ENCODE measurements at places on chromosomes 11 and 22.

DNA sequence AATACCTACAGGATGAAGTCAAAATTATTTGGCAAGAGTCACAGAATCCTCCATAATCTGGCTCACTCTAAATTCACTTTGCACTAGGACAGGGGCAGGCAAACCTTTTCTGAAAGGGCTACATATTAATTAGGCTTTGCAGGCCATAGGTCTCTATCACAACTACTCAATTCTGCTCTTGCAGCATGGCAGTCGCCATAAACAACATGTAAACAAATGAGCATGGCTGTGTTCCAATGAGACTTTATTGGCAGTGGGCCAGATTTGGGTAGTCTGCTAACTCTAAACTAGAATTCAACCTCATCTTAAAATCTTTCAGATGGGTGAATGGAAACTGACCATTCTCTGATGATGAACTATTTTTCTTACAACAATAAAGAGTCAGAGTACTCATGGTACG, 5.8 kb downstream of the THRSP start:
- DNase-seq, result no peak

DNA sequence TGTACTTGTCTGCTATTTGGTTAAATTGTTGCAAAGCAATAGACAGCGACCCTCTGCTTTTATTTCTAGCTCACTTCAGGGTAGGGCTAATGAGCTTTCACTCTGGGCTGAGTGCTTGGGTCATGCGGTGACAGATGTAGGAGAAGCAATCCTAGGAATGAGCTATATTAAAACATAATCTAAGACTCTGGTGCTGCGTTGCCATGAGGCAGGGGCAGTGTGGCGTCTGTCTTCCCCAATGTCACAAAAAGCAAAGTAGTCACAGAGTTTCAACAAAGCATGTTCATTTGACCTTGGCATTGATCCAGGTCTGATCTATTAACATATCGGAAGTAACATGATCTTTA, 55.5 kb upstream of the GRAMD1B start:
- DNase-seq, result no peak

DNA sequence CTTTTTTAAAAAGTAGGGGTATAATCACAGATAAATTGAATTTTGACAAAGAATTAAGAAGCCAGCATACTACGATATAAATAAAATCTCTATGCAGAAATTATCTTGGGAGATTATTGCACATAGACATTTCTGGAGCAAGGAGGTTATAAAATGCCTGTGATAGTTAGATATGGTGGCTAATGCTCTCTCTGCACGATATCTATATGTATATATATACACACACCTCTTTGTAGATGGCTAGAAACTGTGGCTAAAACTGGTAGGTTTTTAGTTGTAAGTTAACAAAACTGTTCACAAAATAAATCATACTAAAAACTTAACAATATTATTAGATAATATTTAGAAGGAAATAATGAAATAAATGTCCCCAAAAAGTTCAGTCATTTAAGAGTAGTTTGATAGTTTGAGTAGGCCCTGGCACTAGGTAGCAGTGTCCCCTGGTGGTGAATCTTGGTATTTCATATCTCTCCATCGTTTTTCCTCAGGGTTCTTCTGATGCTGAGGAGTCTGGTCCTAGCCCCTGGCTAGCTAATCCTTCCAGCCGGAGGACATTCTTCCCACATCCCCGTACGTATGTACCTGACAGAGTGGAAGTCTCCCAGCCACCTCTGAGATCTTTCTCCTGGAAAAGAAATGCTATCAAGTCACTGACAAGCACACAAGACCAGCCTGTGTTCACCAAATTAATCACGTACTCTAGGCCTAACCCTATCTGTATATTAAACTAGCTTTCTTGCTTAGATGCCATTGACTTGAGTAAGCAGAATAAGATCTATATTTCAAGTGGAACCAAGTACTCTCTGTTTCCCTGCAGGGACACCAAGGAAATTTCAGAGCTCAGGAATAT, 32.2 kb downstream of the ART5 start:
- peak; percentile 54 for DNase-seq

GRCh38 chr11:110971140-110971539, 258.9 kb upstream of the ARHGAP20 start:
- DNase-seq, result no peak

- no peak for DNase-seq
Measured at GRCh38 chr22:36762687-36763260, 13.1 kb downstream of the IFT27 start.

GRCh38 chr11:22711880-22712279, 45.5 kb downstream of the GAS2 start:
- DNase-seq, result no peak

DNA sequence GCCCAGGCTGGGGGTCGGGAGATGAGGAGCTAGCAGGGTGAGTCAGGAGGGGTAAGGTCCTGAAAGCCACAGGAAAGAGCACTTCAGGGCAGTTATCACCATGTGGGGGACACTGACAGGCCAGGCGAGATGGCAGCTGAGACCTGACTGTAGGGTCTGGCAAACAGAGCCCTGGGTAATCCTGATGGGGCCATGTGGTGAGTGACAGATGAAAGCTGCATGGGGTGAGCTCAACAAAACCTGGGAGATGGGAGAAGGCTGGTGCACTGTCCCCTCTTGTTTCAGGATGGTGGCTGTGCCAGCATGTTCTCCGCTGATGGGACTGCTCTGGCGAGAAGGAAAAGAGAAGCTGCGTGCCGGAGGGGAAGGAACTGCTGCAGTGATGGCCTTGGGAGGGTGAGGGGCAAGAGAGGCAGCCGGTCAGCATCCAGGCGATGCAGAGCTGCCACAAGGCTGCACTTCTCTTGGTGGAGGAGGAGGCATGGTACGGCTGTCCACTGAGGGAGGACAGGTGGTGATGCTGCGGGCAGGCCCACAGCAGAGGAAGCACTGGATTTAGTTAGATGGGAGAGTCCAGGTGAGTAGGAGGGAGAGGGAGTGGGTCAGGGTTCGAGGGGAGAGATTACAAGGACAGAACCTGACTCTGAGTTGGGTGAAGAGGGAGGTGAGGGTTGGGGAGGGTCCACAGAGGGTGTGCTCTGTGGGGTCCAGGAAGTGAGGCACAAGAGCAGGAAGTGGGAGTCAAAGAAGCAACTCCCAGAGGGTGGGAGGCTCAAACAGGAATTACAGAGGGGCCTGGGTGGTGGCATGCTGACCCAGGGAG, 3.8 kb downstream of the TOP3B start:
- no peak for DNase-seq

DNA sequence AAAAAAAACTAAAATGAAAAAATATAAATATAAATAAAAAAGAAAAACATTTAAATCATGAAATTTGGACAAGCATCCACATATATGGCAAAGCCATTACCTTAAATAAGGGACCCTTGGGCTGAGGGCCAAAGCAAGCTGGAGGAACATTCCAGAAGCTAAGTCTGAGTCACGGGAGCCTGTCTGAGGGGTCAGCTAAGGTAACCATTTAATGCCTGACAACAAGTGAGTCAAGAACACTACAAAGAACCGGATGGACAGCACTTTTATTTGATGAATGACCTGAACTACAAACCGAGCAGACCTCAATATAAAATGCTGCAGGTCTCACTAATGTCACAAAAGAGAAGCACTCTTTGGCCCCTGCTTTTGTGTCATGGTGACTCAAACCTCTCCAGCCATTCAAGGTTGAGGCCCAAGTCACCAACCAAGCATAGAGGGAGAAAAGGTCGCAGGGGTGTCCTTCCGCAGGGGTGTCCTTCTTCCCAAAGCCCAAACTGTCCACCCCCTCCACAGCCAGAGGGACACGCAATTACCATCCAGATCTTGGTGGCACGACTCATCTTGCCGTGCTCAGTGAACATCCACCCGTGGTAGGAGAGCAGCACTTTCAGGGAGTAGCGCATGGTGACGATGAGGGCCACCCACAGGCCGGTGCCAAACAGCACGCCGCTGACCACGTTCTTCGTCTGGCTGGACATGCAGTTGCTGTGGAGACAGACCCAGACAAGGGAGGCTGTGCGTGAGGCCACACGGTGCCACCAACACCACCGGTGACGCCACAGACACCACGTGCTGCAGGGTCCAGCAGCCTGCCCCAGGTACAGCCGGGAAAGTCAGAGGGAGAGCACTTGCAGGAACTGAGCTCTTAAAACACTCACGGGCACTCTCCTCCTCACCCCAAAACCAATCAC, 34.5 kb downstream of the CPT1A start:
- DNase-seq, result no peak

- DNase-seq, result no peak
Measured at GRCh38 chr11:11329062-11329806, 23.8 kb downstream of the CSNK2A3 start.

DNA sequence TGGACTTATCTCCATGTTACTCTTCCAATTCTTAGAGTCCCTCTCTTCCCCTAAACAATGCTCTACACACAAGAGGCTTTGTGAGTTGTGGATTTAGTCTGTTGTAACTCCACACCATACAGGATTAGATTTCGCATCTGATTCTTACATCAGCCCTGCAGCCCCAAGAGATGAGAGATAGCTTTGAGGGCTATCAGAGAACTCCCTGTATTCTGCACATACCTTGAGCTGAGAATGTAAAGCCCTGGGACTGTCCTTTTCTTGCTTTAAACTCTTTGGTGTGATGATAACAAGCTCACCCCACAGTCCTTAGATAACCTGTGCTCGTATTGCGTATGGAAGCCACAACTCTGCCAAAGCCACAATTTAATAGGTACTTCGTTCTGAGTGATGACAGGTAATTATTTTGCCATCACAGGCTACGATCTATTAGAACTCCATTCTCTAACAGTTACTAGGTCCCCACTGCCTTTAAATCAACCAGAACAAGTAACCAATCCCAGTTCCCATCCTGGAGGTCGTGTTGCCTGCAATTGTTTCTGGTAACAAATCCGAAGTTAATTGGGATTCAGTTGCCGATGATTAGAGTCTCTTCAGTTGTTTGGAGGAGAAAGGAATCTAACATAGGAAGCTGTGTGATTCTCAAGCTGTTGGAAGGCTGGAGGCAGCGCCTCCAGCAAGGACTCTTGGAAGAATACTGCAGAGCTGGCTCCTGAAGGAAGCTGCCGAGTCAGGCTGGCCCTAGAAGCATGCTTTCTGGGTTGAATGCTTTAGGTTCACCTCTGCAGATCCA, 1.3 kb upstream of the PARVG start:
- no peak for DNase-seq

GRCh38 chr22:37514526-37515051, 4.6 kb downstream of the CARD10 start:
- DNase-seq, result no peak

GRCh38 chr11:32478277-32478731, 43.0 kb upstream of the WT1 start:
- DNase-seq, result no peak

DNA sequence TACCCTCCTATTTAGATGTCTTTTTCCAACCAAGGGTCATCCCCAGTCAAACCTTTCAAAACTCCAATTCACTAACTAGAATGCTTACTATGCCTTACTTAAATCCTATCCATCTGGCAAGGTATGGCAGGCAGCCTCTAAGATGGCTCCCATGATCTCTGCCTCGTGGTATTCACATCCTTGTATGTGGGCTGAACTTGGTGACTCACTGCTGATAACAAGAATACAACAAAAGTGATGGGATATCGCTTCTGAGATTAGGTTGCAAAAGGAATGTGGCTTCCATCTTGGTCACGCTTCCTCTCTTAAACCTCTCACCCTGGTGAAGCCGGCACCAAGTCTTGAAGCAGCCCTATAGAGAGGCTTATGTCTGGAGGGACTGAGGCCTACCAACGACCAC, 29.6 kb upstream of the UPB1 start:
- DNase-seq, result no peak

GRCh38 chr11:74492084-74492483, 1.4 kb downstream of the LIPT2 start:
- DNase-seq, result no peak

GRCh38 chr22:45891471-45891995, 85.4 kb downstream of the WNT7B start:
- no peak for DNase-seq

DNA sequence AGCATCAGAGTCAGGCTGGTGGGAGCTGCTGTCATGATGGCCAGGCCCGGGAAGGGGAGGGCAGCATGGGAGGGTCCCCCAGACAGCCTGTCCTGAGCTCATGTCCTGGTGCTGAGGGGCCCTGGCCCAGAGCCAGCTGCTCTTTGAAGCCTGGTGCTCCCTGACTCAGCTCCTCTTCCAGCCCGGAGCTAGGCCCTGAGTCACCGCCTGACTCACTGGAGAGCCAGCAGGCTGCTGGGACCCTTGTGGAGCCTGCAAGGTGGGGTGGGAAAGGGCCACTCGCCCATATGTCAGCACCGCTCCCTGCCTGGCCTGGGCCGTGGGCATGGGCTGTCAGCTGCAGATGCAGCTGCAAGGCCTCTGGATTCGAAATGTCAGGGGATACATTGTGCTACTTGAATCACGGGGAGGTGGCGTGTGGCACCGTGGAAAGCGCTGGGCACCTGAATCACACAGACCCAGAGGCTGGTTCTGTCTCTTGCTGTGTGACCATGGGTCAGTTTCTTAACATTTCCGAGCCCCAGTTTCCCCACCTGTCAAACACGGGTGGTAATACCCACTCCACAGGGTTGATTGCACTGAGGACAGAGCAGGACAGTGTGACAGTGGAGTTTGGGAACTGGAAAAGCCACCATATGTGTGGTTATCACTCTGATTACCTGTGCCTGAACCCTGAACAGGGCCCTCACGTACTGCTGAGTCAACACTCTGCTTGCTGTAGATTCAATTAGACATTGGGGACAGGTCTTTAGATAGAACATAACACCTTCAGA, 4.4 kb downstream of the CACNA1I start:
- DNase-seq, result no peak

- no peak for DNase-seq
Measured at GRCh38 chr11:62374801-62375200, 37.6 kb downstream of the ASRGL1 start.

- DNase-seq, result no peak
Measured at GRCh38 chr11:68148879-68149278, 27.7 kb upstream of the CHKA start.

DNA sequence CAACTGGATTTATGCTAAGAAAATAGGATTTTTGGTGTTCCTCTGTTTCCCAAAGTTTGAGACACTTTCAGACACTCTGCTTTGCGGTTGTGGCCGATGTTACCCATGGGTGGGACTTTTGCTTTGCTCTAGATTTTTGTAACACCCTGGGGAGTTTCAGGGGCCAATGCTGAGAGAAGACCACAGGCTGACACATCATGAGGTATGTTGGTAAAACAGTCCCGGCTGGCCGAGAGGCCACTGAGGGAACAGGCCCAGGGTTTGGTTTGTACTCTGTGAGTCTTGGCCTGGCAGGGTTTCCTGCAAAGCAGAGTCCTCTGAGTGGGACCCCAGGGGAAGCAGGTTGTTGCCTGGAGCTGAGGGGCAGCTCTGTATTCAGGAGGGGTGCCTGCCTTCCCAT, 78.5 kb upstream of the PITPNB start:
- no peak for DNase-seq

DNA sequence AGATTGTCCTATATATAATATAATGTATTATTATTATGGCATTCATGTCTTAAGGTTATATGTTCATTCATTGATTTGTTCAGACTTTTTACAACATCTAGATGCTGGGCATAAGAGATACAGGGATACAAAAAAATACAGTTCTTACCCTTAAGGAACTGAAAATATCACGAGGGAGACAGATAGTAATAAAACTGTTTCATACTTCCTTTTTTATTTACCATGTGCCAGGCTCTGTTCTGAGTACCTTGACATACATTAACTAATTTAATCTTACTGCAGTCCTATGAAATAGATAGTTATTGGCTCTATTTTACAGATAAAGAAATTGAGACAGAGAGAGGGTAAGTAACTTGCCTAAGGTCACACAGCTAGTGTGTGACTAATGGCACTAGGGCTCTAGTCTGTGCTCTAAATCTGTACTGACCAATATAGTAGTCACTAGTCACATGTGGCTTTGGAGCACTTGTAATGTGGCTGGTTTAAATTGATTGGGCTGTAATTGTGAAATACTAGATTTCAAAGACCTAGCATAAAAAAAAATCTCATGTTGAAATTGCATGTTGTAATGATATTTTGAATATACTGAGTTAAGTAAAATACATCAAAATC, 21.3 kb downstream of the TRIM44 start:
- no peak for DNase-seq
